Left kidney (tissue), 8 donors: ENCODE measurements at places on chromosomes 13 and 19. TPM values are rescaled to one million over a fixed set of nuclear protein-coding genes. Genes with fewer than 3 reads are reported as not detected.

IFNL1 gene
- polyA plus RNA-seq: not detected

TUBA3C gene
- polyA plus RNA-seq: not detected

GNG7 gene
- 5.4 TPM for polyA plus RNA-seq

PSG3 gene
- 0.13 TPM for polyA plus RNA-seq

PTPRH gene
- polyA plus RNA-seq: 0.07 TPM

ZNF441 gene
- polyA plus RNA-seq: 18.3 TPM
